ENCODE measurements at places on chromosomes 13 and 19.
A peak's percentile ranks its signal among the peaks of the same experiment; 100 is the strongest.

DNA sequence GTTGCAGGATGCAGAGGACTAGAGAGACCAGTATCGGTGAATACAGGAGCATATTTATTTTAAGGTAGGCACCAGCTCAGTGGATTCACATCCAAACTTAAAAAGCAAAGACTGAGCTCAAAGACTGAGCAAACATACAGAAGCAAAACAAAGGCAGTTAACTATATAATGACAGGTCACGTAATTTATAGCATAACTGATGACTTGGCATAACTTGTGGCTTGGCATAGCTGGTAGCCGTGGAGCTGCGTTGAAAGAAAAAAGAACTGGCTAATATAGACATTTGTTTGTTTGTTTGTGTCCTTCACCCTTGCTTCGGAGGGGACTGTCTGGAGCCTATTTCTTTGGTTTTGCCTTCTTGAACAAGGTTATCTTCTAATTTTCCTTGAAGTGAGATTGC, 33.7 kb downstream of the ZNF493 start:
- DNase-seq: no peak

- no peak for DNase-seq
Measured at GRCh38 chr13:49021953-49022352, 46.2 kb downstream of the FNDC3A start.

DNA sequence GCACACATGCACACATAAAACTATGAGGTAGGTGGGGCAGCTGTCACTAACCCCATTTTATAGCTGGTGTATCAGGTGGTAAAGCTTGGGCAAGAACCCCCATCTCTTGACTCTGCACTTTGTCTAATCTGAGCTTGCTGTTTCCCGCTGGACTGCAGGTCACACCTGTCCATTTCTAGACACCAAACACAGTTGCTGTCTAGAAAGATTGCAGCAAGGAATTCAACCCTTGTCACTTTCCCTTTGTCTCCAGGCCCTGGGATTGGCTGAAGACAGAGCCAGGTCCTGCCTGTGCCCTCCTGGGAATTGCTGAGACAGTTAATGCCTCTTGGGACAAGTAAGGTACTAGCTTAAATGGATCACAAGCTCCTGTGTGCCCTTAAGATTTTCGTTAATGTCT, 83.8 kb downstream of the RNASEH2B start:
- DNase-seq: no peak

GRCh38 chr13:29937841-29938240, 87.4 kb upstream of the UBL3 start:
- DNase-seq: no peak

DNA sequence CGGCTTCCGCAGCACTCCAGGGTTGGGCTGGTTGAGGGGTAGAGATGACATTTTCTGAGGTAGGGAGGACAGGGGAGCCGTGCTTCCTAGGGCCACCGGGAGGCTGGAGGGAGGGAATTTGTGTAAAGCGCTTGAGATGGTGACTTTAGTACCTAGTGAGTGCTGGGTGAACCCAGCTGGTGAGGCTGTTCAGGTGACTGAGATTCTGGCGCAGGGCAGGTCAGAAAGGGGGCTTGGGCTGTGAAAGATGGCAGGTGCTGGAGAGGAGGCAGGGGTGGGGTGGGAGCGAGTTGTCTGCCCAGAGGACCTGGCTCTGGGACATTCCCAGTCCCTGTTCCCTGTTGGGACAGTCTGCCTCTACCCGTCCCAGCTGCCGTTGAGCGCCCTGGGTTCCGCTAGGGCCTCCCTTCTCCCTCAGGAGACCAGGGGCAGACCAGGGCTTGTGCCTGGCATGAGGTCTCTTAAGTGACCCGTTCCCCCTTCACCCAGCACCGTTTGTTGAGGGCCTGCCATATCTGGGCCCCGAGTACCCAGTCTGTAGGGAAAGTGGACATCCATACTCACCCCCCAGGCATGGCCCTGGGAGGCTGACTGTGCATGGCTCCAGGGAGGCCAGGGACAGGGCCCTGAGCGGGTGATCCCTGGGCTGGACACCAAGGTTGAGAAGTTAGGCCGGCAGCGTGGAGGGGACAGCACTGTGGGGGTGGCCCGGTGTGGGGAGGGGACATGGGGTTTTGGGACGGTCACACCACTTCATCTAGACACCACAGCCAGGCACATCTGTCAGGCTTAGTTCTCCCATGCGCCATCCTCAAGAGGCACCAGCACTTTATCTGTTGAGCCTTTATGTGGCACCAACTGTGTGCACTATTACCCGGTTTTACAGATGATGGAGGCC, 5.0 kb downstream of the PTOV1 start:
- no peak for DNase-seq

GRCh38 chr19:17687857-17688784, at the start of gene UNC13A:
TSS of gene UNC13A (minus strand) at chr19:17688354. CDS start at chr19:17688199, 155 bp downstream.
- peak; percentile 63 for DNase-seq

DNA sequence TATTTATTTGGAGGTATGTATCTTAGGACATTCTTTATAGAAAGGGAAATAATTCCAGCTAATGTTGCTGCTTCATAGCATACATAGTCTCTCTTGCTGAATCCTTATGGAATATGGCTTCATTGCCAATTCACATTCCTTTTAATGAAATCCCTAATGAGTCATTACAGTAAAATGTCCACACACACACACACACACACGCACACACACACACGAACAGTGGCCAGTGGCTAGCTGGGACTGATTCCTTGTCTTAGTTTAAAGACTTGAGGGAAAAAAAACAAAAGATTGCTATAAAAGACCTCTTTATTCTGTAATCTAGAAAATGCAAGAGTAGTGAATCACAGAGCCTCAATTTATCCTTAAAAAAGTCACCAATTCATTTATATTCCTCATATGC, 301.6 kb downstream of the SLITRK6 start:
- DNase-seq: no peak

DNA sequence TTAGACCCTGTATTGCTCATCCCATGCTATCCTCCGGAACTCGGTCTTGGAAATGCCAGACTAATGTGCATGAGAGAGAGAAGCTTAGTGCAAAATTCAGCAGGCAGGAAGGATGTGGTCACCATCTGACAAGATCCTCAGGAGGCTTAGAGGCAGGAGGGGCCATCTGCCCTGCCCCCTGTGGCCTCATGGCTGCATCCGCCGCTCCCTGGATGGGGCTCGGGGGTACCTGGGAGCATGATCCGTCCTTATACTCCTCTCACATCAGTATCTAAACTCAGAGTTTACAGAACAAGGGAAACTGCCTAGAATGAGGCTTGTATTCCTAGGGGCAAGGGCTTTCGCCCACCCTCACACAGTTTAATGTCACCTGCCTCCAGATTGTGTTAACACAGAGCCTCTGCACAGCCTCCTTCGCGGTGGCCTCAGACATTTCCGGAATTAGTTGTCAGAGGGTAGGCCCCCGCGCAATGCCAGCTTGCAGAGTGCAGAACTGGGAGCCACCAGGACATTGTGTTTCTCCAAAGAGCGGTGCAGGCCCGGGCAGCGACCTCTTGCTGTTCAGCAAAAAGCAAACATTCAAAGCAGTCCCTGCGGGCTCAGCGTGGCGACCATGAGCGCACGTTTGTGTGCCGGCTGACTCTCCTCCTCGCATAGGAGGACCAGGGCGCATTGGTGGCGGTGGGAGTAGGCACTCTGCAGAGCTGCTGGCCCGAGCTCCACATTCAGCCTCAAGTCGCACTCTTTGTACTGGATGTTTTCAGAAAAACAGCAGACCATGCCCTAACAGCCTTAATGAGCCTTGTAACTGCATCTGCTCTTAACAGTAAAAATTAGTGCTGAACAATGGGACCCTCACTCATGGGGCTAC, 39.1 kb downstream of the GPR12 start:
- no peak for DNase-seq

- no peak for DNase-seq
Measured at GRCh38 chr13:93635616-93636032, 409.0 kb downstream of the GPC6 start.

- DNase-seq: no peak
Measured at GRCh38 chr13:36430247-36431203, 1.8 kb upstream of the CCNA1 start.

DNA sequence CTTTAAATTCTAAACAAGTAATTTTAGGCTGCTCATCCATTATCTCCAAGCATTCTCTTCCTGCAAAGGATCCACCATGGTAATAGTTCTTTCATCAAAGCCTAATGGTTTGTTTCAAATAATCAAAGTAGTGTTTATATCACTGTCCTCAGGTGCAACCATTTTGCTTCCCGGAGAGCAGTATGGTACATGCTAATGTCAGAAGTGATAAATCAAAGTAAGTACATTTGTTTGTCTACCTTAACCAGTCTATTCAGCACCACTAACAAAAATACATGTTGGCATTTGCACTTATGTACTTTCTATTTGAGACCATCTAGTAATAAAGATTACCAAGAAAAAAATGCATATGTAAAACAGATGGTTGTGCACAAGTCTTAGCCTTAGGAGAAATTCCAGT, 37.5 kb downstream of the DACH1 start:
- no peak for DNase-seq

DNA sequence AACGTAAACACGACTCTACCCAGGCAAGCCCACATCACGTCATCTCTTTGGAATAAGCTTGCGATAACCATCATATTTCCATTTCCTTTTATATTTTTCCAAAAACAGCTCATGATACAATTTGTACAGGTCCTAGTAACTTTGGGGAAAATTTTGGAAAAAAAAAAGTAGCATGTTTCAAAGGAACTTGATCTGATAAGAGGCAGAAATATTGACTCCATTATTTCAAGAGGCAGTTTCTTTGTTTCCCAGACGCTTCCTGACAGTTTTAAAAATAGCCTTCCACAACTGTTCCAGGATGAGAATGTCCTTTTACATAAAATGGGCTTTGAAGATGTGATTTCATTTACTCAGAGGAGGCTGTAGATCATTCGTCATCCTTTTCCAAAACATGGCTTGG, 23.1 kb downstream of the KLF2 start:
- no peak for DNase-seq

- DNase-seq: no peak
Measured at GRCh38 chr13:98781045-98781444, 28.6 kb upstream of the SLC15A1 start.

GRCh38 chr13:28559636-28560259, 64.8 kb upstream of the FLT1 start:
- DNase-seq: no peak

DNA sequence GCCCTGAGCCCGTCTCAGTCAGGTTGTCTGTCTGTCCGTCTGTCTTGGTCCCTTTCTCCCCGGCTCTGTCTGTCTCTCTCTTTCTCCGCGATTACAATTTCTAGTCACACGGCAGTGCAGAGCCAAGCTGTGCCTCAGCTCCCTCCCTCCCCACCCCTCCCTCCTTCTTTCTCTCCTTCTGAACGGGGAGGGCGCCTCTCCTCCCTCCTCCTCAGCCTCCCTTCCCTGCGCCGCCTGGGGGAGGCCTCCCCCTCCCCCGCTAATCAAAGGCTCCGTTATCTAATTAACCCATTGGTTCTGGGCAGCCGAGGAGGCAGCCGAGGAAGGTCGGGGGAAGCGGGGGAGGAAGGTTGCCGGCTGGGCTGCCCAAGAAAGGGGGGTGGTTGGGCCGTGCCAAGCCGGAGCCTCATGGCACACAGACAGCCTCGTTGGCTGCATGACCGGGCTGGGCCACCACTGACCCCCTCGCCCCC, 16.5 kb downstream of the LRRC4B start:
- peak; percentile 37 for DNase-seq

DNA sequence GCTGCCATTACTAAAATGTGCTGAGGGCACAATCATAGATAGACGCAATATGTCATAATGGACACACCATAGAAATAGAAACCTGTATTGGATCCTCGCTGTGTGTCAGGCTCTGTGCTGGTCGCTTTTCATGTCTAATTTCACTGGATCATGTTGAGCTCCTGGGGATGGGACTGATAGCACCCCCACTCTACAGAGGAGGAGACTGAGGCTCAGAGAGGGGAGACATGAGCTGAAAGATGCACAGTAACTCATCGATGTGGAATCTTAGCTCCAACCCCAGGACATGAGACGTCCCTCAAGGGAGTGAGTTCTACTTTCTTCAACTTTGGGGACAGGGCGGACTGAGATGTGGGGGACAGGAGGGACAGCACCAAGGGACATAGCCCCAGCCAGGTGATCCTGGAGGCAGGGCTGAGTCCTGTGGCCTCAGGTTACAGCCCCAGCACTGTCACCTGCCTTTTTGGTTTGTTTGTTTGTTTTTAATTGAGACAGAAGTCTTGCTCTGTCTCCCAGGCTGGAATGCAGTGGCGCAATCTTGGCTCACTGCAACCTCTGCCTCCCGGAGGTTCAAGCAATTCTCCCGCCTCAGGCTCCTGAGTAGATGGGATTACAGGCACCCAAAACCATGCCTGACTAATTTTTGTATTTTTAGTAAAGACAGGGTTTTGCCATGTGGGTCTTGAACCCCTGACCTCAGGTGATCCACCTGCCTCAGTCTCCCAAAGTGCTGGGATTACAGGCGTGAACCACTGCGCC, 6.6 kb upstream of the GIPC1 start:
- DNase-seq: no peak

DNA sequence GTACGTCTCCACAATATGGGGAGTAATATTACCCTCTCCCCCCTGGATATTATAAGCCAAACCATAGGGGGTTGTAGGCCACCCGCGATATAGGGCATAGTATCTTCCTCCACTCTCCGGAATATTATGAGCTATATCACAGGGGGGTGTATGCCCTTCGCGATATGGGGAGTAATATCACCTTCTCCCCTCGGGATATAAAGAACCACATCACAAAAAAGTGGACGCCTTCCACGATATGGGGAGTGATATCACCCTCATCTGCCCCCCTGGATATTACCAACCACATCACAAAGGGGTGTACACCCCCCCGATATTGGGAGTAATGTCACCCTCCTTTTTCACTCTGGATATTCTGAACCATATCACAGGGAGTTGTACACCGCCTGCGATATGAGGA, 65.5 kb upstream of the CEACAM21 start:
- DNase-seq: no peak

- DNase-seq: no peak
Measured at GRCh38 chr19:16001481-16002312, 52.9 kb downstream of the OR10H4 start.

DNA sequence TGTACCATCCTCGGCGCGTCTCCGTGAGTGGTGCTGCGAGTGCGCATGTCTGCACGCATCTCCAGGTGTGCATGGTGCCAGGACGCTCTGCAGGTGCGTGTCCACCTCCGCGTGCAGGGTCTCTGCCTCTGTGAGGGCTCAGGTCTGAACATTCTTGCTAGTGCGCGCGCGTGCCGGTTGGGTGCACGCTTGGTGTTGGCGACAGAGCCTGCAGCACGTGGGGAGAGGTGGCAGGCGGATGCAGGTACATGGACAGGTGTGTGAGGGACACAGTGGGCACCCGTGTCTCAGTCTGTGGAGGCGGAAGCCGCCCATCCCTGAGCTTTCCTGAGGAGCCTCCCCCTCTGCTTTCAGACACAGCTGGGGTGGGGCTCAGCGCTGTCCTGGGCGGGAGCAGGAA, 4.9 kb upstream of the OR10H2 start:
- DNase-seq: no peak

- no peak for DNase-seq
Measured at GRCh38 chr13:23743278-23744076, 145.7 kb downstream of the MIPEP start.

DNA sequence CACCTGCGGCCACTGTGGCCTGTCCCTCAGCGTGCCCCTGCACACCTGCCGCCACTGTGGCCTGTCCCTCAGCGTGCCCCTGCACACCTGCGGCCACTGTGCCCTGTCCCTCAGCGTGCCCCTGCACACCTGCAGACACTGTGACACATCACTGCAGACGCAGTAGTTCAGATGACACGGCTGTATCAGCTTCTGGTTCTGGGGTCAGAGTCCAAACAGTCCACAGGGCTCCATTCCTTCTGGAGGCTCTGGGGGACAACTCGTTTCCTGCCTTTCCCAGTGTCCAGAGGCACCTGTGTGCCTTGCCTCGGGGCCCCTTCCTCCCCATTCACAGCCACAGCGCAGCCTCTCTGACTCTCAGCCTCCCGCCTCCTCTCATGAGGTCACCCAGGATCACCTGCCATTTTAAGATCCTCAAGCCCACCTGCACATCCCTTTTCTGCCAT, 5.5 kb downstream of the SF3A2 start:
- no peak for DNase-seq
